T-cell (primary cell): ENCODE measurements at places on chromosomes 2 and 18.

DNA sequence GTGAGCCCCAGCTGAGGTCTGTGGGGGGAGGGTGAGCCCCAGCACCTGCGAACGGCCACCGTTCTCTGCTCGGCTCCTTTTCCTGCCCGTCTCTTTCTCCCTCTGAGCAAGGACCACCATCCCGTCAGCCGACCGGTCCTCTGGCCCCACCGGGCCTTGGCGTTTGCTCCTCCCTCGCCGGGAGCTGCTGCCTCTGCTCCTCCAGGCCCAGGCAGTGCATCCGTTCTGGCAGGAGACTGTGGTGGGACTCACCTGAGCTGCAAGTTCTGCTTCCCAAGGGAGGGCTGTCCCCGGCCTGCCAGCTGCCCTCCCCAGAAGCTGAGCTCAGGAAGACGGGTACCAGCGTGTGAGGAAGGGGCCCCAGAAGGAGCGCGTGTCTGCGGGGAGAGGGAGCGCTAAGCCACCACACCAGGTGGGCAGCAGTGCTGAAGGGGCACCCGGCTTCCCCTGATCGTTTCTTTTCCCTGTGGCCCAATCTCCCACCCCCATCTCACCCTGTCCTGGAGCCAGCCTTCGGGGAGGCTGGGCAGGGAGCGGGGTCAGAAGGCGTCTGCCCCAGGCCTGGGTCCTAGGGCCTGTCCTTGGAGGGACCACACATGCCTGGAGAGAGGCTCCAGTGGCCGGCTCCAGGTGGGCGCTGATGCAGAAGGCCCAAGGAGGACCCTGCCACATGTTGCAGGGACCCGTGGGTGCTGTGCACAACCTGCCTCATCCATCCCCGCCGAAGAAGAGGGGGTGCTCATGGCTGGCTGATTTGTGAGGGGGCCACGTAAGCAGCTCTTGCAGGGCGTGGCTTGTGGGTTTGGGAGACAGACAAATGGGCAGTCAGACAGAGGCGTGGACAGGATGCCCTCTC lies 2.5 kb upstream of the RTP5 start:
- DNase-seq: no peak

GRCh38 chr2:189285349-189285748 lies 105.8 kb upstream of the COL5A2 start:
- DNase-seq: no peak

DNA sequence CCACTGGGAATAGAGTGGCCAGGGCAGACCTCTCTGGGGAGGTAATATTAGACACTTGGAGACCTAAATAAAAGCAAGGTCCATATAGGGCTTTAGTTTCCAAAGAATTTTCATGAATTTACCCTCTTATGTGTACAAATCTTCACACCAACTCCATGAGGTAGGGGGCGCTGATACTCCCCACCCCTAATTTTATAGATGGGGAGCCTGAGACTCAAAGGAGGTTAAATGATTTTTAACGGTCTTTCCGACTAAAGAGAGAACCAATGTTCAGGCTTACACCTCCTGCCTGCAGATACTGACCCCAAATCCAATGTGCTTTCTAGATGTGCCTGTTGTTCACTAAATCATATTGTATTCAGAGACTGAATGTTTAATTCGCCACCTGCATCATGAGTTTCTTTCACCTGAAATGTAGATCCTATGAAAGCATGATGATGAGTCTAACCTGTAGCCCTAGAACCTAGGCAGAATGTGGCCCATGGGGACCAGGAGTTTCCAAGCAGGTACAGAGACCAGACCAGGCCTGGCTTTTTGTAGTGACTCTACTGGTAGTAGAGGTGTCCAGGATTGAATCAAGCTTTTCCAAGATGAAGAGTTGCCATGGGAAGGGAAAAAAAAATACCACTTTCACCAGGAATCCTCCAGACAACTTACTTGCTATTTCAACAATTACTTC lies 16.8 kb upstream of the PAX3 start:
- no peak for DNase-seq

- no peak for DNase-seq
These were observed 93.8 kb downstream of the ROCK2 start for GRCh38 chr2:11250400-11251196.

DNA sequence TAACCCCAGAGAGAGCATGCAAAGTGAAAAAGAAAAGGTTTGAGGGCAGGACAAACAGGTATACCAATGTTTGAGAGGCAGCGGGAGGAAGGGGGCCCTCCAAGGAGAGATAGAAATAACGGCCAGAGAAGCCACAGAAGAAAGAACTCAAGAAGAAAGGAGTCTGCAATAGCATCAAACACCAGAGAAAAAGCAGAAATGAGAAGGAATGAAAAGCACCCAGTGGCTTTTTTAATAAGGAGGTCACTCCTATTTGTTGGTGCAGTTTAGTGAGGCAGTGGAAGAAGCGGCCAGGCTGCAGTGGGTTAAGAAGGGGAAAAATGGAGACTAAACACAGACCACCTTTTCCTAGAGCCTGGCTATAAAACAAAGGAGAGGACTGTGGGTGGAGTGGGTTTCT lies 177.2 kb downstream of the THADA start:
- DNase-seq: no peak

- DNase-seq: no peak
These were observed 1286.6 kb upstream of the ZEB2 start for GRCh38 chr2:145806546-145806945.

DNA sequence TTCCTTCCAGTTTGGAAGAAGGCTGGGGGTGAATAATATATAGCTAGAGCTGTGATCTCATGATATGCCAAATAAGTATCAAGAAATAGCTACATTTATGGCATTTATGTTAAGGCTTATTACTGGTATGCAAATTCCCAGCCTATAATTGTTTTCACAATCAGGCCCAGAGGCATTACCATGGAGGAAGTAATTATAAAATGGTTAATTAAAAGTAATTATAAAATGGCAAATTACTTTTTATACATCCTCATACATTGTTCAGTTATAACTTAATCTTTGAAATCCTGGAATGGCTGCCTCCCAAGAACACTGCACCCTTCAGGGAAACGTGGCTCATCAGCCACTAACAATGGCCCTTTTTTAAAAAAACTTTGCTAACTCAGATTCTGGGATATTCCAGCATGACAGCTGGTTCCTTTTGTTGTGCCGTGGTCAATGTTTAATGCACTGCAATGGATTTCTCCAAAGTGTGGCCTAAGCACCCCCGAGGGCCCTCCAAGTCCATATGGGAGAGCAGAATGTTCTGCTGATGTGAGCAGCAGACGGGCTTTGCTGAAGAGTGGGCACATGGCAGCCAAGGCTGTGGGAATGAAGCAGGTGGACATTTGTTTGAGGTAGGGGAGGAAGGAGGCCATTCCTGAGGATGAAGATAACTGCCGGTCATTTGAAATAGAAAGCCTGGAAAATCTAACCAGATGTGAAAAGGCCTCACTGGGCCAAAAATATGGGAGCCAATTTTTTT lies 483.5 kb upstream of the GCFC2 start:
- DNase-seq: no peak

- DNase-seq: no peak
These were observed 32.7 kb downstream of the CELF4 start for GRCh38 chr18:37532917-37533316.

- DNase-seq: no peak
These were observed 16.6 kb downstream of the EN1 start for GRCh38 chr2:118830881-118831280.

DNA sequence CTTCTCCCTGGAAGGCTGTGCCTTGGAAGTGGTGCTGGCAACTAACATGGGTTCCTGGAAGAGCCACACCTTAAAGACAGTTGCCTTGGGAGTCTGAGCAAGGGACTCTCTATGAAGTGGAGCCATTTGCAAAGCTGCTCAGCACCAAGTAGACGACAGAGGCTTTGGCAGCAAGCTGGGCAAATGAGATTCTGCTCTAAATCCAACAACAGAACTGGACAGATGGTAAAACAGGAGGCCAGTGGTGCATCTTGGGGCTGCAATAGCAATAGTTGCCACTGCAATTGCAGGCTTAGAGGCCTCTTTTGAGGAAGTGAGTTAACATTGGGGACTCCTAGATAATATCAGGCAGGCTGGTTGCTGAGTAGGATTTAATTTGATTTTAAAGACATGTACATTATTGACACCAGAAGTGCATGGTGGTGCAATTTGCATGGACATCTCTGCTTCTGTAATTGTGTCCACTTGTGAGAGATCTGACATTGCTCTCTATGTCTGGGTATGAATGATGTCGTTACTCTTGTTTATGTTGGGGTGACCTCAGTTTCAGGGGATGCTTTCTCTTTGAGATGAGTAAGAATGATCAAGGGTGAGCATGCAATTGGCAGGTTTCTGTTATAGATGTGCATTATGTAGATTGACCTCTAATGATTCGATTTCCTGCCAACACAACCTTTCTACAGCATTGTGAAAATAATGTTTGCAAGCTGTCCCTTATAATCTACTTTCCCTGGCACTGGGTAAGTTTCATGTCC lies 568.3 kb upstream of the MEX3C start:
- DNase-seq: no peak

DNA sequence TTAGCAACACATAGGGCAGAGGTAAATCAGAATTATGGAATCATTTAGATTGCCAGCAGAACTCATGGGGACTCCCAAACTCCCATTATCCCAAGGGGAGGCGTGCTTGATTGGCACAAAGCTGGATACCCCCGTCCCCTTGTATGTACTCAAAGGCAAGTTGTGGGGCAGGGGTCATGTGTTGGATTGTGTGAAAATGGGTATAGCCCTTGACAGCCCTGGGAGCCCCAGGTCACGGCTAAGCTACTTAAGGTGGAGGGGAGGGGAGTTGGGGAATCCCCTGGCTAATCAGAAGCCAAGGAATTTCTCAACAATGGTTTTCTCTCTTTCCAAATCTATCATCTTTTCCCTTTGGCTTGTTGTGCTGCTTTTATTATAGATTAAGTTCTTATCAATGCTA lies 32.7 kb downstream of the CLIP4 start:
- DNase-seq: no peak

GRCh38 chr2:97702731-97703470 lies 10.5 kb upstream of the ZAP70 start:
- DNase-seq: no peak

GRCh38 chr2:63432373-63432772 lies 155.9 kb downstream of the WDPCP start:
- DNase-seq: no peak

DNA sequence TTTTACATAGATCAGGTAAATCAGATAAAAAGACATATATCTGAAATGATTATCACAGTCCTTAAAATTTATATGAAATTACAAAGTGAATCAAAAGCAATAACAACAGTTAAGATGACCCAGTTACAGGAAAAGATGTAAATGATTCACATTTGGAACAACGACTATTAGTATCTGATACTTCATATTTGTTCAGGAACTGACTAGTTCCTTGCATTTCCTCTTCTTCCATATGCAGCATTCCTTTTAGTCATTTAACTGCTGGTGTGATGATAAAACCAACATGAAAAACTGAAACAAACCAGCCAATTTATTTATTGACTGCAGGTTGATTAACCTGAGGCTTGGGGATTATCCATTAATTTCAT lies 75.2 kb downstream of the RBMS1 start:
- DNase-seq: no peak

DNA sequence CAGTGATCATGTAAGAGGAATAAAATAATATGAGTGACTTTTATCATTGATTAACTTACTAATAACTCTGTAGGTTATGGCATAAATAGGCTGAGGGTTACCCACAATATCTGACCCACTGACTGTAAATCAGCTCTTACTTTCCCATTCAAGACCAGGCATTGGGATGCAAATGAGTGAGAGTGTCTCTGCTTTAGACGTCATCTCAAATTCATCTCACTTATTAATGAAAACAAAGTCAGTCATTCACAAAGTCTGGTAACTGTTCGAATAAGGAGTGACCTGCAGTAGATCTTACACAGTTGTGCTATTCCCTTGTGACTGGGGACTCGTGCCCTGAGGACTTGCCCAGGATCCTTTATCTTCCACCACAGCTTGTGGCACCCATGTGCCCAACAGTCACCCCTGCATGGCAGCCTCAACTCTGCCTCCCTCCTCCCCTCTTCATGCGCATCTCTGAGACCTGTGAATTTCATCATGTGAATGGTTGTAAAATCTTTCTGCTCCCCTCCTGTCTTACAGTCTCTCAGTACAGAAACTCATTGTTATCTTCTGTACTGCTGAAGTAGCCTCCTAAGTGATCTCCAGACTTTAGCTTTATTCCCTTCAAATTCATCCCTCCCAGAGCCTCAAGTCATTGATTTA lies 131.4 kb downstream of the ARHGAP28 start:
- no peak for DNase-seq
